GM12865 (cell line): ENCODE measurements at places on chromosomes 4 and X.

DNA sequence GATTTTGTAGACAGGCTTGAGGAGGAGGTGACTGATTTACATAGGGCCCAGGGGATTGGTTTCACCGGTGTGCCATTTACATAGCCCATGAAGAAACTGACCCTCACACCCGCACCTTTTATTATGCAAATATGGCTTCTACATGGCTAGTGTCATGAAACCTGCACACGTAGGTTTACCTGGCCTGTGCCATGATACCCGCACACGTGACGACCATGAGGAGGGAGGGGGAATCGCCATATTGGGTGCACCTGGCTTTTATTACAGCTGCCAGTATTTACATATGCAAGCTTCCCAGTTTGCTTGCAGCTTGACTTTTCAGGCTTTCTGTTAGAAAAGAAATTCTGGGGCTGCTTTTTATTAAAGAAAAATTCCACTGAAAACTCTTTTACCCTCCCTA lies 359.7 kb downstream of the ADAM29 start:
- DNase-seq, result no peak

DNA sequence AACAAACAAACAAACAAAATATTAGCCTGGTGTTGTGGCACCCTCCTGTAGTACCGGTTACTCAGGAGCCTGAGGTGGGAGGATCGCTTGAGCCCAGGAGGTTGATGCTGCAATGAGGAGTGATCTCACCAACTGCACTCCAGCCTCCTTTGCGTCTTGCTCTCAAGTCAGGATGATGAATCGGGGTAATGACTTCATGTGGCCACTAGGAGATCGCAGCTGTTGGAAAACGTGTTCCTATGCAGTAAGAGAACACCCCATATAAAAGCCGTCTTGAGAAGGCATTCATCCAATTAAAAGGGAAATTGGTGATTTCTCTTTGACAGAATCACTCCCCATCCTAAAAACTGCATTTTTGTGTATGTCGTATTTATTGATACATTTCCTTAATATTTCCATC lies 6.9 kb downstream of the CCNB3 start:
- peak; percentile 1 for DNase-seq

- no peak for DNase-seq
Observed at GRCh38 chr4:85209161-85209560, 242.7 kb upstream of the WDFY3 start.

DNA sequence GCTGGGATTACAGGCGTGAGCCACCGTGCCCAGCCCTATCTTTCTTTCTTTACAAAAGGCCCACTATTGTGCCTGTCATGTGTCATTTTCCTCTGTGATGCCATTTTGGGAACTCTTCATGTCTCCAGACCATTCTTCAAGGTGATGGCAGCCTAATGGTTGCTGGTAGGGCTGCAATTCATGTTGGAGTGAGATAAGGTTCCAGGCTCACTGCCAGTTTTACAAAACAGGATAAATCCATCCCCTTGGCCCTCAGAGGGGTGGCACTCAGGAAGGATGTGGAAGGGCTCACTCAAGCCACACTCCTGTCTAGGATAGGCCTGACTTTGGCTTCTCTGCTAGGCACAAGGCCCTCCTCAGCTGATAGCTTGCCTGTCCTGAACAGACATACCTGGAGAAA lies 3.8 kb downstream of the TCEAL9 start:
- no peak for DNase-seq

DNA sequence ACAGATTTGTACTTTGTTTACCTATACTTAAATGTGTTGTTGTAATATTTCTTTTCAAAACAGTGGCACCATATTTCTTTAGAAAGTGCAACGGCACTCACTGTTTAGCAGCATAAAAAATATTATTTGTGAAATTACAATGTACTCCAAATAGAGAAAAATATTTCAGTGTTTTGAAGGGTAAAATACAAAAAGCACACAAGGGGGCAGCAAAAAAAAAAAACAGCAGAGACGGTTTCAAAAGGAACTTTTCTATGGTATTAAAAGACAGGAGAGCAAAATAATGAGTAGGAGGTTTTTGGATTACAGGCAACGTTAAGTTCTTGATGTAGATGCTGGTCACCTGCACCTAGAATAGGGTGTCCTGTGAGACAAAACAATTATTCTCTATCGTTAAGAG lies 2.0 kb downstream of the NUDT11 start:
- DNase-seq, result no peak

- DNase-seq, result no peak
Observed at GRCh38 chrX:8453611-8454010, 11.0 kb upstream of the VCX3B start.

GRCh38 chr4:79163981-79164490 lies 161.8 kb downstream of the NAA11 start:
- peak; percentile 62 for DNase-seq
